ENCODE measurements at places on chromosomes 6 and 20.

DNA sequence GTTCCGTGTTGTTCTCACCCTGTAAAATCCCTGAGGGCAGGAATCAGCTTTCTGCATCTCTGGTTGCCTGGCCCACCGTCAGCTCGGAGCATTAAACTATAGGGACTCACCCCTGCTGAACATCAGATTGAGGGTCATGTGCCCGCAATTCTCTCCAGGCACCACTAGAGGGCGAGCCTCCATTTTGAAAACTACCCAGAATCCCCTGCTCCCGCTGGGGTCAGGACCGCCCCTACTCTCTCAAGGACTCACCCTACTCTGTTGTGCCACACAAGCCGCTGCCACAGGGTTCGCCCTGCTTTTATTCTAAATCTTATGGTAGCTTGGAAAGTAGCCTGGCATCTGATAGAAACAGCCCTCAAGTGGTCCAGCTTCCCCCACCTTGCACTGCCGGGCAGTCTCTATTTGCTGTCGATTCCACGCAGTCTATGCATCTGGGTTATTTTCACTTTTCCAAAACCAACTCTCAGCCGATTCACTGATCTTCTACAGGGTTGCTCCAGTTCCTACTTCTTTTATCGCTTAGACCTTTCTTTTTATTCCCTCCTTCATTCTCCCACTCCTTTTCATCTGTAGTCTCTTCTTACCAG lies 244.1 kb upstream of the QKI start:
- no peak for DNase-seq

GRCh38 chr6:18978337-18979128 lies 591.4 kb downstream of the RNF144B start:
- no peak for DNase-seq

- DNase-seq, result no peak
These were observed 16.7 kb downstream of the MAP7 start for GRCh38 chr6:136533487-136533886.

- DNase-seq, result no peak
These were observed 161.2 kb downstream of the HS3ST5 start for GRCh38 chr6:114181664-114182063.

DNA sequence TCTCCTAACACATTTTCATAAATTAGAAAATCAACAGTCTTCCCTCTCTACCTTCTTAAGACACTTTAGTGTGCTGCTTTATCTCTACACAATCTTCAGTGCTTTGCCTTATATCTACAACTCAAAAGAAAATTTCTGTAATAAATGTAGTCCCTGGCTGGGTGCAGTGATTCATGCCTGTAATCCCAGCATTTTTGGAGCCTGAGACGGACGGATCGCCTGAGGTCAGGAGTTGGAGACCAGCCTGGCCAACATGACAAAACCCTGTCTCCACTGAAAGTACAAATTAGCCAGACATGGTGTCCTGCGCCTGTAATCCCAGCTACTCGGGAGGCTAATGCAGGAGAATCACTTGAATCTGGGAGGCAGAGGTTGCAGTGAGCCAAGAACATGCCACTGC lies 9.7 kb upstream of the EDN1 start:
- DNase-seq, result no peak

GRCh38 chr6:151136141-151136755 lies 103.5 kb upstream of the AKAP12 start:
- DNase-seq, result no peak

- DNase-seq, result no peak
These were observed 729.4 kb downstream of the TENT5A start for GRCh38 chr6:81023007-81023582.

Data from coronary artery (tissue), 2 donors.